ENCODE measurements at places on chromosomes 16 and 17.
A peak's percentile ranks its signal among the peaks of the same experiment; 100 is the strongest.

- peak; percentile 7 for DNase-seq
These were observed 522 bp downstream of the DNASE1 start for GRCh38 chr16:3655030-3655395.

DNA sequence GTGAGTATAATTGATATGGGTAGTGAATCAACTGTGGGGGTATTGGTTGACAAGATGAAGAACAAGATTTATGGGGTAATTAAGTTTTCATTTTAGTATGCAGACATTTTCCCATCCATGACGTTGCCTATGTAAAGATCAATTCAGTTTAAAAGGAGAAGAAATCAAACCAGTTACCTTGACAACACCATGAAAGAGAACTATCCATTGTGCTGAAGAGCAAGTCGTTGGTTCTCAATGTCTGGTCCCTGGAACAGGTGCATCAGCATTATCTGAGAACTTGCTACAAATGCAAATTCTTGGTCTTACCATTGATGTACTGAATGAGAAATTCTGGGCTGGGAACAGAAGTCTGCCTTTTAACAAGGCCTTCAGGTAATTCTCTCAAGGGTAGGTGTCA lies 801 bp upstream of the OR4D2 start:
- no peak for DNase-seq

- DNase-seq, result no peak
These were observed 412.0 kb upstream of the GOT2 start for GRCh38 chr16:59146140-59146539.

- no peak for DNase-seq
These were observed 29.4 kb downstream of the SLC12A3 start for GRCh38 chr16:56894331-56894917.

DNA sequence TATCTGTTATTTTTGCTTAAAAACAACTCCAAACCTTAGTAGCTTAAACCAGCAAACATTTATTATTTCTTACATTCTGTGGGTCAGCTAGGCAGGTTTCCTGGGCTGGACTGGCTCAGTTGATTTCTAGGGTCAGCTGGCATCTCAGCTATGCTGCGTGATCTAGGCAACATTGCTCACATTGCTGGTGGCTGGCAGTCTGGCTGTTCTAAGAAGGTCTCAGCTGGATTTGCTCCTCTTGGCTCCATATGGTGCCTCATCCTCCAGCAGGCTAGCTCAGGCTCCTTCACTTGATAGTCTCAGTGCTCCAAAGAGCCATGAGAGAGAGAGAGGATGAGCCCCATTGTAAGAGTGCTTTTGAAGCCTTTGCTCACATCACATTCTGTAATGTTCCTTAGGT lies 470.6 kb upstream of the CDH5 start:
- DNase-seq, result no peak

DNA sequence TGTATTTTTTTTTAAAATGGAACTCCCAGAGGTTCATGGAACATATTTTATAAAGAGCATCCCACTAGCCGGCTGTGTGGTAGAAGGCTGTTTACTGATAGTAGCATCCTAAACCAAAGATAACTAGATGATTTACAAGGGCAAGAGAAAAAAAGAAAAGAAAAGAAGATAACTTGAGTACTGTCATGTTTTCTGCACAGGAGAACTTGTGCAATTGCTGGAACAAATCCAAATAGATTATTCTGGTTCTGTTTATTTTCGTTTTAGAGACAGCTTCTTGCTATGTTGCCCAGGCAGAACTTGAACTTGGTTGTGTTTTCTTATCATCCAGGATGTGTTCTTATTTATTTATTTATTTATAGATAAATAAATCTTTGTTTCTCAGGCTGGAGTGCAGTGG lies 20.9 kb upstream of the PPM1D start:
- DNase-seq, result no peak

GRCh38 chr17:41652461-41652970 lies 28.1 kb upstream of the KRT17 start:
- no peak for DNase-seq

DNA sequence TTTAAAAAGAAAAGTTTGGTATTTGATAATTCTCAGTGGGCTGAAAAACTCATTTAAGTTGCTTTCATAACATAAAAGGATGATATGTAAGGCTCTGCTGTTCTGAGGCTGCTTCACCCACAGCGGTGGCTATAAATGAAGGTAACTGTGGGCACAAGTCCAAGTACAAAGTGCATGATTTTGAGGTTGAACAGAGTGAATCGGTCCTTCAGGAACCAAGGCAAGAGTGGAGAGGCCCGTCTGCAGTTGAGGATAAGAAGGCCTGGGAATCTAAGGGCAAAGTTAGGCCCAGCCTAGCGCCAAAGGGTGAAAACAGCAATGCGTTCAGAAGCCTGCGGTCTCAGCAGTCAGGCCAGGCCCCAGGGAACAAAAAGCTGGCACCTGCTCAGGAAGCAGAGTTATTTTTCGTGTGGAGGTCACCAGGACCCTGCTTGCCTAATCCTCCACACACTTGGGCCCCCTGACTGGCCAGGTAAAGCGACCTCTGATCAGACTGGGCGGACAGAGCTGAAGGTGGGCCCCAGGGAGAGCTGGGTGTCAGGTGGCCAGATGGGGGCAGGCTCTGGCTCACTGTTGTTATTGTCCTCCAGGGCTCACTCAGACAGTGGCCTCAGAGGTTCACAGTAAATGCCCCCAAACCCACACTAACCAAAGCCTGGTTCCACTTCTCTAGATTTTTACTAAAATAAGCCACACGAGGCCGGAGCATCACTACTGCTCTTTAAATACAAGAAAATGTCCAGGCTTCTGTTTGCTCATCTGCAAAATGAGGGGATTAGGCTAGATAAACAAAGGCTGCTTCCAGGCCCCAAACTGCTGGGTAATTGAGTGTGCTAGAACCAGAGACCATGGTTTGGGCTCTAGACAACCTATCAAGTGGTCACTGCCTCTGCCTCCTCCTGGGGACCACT lies 46.5 kb downstream of the TEX2 start:
- no peak for DNase-seq

DNA sequence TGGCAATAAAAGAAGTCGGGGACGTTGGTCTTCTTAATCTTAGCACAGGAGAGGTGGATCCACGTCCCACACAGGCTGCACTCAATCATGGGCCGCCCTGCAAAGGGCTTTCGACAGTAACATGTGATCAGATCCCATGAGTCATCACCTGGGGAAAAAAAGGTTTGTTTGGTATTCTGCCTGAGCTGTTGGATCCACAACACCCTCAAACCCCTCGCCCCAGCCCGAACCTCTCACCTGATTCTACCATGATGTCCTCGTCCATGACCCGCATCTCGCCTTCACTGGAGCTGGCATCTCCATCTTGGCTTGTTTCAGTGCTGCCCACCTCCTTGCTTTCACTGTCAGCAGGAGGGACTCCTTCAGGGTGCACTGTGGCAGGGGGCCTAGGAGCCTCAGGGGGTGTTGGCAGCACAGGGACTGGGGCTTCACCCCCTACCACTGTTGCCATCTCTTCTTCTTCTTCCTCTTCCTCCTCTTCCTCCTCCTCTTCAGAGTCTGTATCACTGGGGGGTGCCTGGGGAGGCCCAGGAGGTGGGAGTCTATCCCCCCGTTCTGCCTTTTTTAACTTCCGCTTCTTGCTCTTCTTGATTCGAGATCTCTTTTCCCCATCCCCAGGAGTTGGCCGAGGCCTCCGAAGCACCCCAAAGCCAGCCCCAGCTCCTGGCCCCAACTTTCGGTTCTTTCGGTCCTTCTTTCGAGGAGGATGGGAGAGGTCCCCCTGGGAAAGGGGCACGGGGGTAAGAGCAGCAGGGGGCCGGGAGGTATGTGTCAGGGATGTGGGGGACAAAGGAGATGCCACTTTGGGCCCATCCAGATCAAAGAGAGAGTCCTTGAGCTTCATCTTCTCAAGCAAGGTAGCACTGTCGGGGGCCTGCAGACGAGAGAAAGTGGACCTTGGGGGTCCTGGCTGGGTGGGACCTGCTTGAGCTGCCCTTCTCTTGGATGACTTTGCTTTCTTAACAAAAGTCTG lies 1.7 kb upstream of the DVL2 start:
- no peak for DNase-seq

GRCh38 chr16:63690961-63691360 lies 1430.9 kb downstream of the CDH11 start:
- DNase-seq, result no peak

DNA sequence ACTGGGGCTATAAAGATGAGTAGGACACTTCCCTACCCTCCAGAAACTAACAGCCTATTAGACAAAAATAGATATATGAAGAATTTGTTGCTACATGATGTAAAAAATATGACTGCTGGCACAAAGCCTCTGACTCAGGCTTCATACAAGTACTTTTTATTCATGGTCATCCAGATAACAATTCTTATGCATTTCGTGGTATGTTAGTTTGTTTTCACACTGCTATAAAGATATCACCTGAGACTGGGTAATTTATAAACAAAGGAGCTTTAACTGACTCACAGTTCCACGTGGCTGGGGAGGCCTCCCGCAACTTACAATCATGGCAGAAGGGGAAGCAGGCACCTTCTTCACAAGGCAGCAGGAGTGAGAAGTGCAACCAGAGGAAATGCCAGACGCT lies 112.5 kb upstream of the HLF start:
- no peak for DNase-seq

GRCh38 chr17:72173499-72174116 lies 52.8 kb downstream of the SOX9 start:
- no peak for DNase-seq

GRCh38 chr17:3799181-3799945 lies 1.6 kb downstream of the ITGAE start:
- no peak for DNase-seq

- no peak for DNase-seq
These were observed 1.2 kb downstream of the GSG1L start for GRCh38 chr16:28062261-28062846.

DNA sequence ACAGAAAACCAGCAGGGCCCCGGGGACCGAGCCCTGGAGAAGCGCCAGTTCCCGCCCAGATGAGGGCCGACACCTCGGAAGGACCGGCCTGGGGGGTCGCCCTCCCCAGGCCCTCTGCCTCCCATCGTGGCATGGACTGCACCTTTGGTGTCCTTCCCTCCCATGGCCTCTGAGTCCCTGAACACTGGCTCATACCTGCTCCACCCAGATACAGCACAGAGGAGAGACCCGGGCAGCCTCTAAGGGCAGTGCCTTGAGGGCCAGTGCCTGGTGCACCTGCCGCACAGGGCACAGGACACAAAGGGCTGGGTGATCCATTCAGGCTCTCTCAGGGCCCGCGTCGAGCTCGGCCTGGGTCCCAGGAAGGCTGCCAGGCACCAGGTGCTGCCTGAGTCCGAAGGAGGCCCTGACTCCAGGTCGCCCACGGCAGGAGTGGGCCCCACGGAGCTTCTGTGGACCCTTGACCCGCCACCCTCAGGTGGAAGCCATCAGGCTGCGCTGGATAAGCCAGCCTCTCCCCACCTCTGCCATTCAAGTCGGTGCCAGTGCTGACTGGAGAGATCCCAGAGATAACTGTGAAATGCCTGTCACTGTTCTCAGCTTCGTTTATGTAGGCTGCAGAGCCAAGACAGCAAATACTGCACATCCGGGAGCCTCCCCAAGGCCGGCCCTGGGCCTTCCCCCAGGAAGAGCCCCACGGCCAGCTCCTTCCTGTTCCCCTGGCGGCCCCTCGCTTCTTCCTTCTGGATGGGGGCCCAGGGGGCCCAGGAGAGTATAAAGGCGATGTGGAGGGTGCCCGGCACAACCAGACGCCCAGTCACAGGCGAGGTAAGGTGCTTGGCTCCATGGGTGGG lies at the start of gene ZG16B:
Gene ZG16B, plus strand, starts transcription at position 803 of the 854 bp plus-strand sequence. CDS start 139 bp downstream, outside the sequence.
- no peak for DNase-seq

GRCh38 chr16:2004795-2005517 lies 4.7 kb downstream of the ZNF598 start:
- DNase-seq, result no peak

DNA sequence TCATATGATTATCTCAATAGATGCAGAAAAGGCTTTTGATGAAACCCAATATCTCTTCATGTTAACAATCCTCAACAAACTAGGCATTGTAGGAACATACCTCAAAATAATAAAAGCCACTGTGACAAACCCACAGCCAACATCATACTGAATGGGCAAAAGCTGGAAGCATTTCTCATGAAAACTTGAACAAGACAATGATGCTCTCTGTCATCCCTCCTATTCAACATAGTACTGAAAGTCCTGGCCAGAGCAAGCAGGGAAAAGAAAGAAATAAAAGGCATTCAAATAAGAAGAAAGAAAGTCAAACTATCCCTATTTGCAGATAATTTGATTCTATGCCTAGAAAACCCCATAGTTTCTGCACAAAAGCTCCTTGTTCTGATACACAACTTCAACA lies 999.2 kb upstream of the GOT2 start:
- DNase-seq, result no peak
